ACHN (cell line): ENCODE measurements at places on chromosomes 12 and 14.

- DNase-seq, result no peak
These were observed 8.3 kb upstream of the FAM222A start for GRCh38 chr12:109705291-109705690.

- no peak for DNase-seq
These were observed 4.0 kb upstream of the MYRFL start for GRCh38 chr12:69821032-69821455.

DNA sequence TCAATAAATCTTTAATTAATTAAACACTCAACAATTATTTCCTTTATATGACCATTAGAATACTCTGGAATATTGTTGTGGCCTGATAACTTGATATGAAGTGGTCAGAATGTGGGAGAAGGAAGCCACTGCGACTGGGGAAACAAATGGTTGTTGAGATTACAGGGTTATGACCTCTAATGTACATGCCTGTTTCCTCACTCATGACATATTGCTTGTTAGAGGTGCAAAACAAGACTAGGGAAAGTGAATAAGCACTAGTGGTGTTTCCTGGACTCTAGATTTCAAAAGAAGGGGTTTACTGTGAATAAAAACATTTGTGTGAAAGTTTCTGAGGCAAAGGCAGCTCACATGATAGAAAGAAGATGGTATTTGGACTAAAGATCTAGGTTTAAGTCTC, 53.3 kb downstream of the STAB2 start:
- no peak for DNase-seq

DNA sequence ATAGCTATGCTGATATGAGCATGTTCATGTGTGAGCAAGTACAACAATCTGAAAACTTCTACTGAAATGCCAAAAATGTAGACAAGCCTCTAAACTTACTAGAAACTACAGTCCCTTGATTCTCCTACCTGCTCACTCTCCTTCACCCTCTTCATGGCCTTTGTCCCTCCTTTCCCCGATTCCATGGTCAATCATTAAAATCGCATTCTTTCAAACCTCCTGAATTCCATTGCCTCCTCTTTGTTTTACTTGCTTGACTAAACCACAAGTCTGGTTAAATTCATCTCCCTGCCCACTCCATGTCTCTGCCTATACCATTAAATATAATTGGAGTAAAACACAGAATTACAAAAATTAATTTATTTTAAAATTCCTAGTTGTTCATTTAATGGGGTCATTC, 33.0 kb upstream of the SSTR1 start:
- DNase-seq, result peak; percentile 39

DNA sequence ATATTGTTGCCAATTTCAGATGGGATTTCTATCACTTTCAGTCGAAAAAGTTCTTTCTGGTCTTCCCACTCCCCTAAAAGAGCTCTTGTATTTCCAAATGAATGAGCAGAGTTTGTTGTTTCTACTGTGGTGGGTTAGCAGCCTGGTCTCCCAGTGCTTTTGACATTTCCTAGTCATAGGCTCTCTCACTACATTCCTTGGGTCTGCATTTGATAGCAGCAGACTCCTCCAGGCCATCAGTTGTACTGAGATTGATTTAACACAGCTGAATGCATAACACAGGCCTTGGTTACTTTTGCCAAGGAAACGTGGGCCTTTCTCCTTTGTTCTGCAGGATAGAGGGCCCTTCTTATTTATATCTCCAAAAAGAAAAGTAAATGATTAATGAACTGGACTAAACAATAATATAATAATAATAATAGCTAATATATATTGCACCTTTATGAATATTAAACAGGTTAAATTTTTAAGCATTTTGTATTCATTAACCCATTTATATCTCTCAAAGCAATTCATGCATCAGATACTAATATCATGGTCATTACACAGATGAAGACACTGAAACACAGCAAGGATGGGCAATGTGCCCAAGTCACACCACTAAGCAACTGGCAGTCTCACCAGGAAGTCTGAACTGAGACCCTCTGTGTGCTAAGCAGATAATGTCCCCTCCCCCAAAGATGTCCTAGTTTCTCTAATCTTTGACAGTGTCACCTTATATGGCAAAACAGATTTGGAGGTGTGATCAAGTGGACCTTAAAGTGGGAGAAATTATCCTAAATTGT, 1579.2 kb downstream of the AACS start:
- DNase-seq, result no peak

- no peak for DNase-seq
These were observed 25.6 kb upstream of the CCDC60 start for GRCh38 chr12:119308708-119309456.

GRCh38 chr14:22314183-22314820, 274.7 kb downstream of the DAD1 start:
- DNase-seq, result peak; percentile 58

GRCh38 chr12:81077329-81077685, 572 bp upstream of the ACSS3 start:
- DNase-seq, result peak; percentile 59

DNA sequence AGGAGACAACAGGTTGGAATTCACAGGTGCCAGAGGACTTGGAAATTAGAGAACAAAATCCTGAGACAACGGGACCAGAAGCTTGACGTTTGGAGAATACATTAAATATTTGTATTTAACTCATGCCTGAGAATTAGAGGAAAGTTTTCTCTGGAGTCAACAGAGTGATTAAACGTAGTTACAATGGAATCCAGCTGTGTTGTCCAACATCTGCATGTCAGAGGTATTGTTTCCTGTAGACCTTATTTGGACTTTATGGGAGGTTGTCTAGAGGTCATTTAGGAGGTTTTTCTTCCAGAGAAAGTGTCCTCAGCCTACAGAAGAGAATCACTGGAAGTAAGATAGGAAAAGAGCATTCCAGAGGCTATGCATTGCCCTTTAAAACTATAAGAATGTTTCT, 45.1 kb upstream of the RERGL start:
- no peak for DNase-seq

GRCh38 chr12:48165089-48165981, 8.0 kb upstream of the ASB8 start:
- peak; percentile 70 for DNase-seq

DNA sequence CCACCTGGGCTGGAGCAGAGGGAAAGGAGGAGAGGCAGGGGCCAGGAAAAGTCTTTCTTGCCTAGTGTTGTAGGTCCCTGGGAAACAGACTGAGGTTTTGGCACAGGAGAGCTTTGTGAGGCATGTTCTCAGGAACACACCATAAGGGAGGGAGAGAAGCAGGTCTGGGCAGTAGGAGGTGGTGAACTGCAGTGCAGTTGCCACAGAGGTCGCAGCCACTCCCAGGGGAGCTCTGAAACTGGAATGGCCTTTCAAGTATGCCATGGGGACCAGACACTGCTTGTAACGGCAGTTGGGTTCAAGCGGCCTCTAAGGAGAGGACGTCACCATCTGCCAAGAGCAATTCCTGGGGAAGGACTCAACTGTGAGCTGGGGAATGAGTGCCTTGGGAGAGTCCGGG, 35.4 kb upstream of the NKX2-8 start:
- DNase-seq, result no peak

GRCh38 chr12:110750784-110751461, 8.2 kb upstream of the PPP1CC start:
- peak; percentile 21 for DNase-seq

DNA sequence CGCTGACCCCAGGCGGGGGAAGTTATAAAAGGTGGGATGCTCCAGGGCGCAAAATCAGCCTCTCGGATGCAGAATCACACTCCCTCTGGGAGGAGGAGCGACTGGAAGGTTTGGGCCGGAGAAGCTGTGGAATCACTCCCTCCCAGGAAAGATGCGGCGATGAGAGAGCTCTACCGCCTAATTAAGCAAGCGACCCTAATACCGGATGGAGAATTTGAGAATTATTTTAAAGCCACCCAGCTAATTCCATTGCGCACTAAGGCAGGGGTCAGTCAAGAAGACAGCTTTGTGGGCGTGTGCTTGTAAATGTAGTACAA, 1.9 kb downstream of the COL2A1 start:
- no peak for DNase-seq

DNA sequence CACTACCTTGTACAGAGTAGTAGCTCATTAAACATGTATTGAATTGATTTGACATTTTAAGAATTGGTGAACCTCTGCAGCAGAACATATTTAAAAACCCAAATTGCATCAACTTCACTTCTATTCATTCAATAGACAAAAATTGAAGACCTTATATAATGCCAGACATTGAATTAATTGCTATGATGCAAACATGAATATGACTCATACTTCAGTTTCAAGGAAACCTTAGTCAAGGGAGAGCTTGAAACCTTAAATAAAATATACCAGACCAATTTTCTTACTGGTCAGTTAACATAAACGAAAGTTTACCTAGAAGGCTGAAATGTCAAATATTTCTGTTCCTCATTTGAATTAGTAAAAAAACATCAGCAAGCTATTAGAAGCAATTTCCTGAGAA, 5.0 kb upstream of the MGAT4C start:
- no peak for DNase-seq

DNA sequence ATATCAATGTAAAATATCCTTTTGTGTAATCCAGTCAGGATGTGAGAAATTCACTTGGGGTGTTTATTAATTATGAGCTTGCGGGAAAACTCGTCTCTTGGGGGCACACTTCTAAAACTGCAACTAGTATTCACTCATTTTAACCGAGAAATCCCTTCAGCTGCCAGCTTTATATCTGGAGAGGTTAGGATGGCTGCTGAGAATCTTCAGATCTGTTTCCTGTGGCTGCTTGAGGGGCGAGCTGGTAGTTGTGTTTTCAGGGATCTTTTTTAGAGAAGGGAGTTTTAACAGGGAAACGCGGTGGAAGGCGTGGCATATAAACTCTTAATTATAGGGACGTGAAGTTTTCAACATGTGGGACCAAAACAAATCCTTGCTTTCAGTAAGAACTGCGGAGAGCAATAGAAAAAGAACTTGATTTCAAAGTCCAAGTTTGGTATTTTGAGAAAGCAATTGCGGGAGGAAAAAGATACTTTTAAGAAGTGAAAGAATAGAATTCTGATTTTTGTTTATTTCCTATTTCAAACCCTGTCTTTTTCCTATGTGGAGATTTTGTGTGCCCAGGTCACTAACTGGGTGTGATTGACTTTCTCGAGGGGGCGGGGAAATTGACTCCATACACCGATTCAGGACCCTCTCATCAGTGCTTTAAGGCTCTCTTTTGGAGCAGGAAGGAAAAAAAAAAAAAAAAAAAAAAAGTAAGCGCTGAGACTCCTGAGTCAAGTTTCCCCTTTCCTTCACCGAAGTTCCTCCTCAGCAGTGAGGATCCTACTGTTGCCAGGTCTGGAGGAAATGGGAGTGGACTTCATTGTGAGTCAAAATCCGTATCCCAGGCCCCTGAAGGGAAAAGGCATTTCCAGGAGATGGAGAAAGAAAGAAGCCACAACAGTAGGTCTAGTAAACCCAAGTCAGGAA, 1.1 kb downstream of the PPFIBP1 start:
- peak; percentile 62 for DNase-seq

GRCh38 chr14:94005324-94006073, 8.4 kb downstream of the CCDC197 start:
- peak; percentile 15 for DNase-seq

- DNase-seq, result peak; percentile 29
These were observed 11.3 kb downstream of the SELPLG start for GRCh38 chr12:108622421-108622820.

- DNase-seq, result no peak
These were observed 14.1 kb upstream of the TMEM263 start for GRCh38 chr12:106941481-106942156.

DNA sequence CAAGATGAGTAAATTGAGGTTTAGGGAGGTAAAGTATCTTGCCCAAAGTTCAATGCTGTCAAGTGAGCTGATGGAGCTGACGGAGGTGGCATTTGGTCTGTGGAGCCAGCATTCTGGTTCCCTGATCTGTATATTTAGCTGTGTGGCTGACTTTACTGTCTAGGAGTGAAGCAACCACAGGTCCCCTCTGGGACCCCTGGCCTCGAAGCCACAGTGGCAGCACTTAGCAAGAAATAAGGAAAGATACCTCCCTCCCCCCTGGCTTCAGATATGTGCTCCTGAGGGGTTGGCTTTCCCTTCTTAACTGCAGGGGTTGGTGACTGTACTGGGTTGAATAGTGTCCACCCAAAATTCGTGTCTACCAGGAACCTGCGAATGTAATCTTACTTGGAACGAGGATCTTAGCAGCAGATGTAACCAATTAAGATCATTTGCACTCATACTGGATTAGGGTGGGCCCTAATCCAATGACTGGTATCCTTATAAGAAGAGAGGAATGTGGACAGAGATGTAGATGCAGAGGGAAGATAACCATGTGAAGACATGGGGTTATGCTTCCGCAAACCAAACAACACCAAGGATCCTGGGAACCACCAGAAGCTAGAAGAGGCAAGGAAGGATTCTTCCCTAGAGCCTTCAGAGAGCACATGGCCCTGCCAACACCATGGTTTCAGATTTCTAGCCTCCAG, 2.0 kb upstream of the ACVR1B start:
- no peak for DNase-seq

DNA sequence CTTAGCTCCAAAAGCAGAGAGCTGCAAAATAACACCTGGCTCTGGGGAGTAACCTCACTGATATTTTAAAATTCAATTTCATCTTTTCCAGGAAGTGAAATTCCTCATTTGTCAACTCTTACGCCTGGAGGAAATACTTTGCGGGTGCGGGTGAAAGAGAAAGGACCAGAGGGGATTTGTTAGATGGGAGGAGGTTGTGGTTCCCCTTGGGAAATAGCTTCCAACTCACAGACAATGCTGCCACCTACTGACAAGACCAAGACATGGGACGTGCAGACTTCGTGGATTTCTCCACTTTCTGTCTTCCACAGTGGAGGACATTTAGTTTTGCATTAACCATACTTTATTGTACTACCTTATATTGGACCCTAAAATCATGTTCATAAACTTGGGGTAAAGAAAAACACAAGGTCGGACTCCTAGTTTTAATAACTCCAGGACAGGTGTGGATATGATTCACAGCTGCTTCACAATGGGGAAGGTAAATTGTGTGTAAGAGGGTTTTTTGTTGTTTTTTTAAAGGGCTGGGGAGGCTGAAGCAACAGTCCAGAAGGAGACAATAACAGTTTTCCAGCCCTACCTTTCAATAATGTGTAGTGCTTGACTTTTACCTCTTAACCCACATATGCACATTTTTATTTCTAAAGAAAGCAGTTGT, 10.8 kb downstream of the FBXL14 start:
- peak; percentile 93 for DNase-seq

DNA sequence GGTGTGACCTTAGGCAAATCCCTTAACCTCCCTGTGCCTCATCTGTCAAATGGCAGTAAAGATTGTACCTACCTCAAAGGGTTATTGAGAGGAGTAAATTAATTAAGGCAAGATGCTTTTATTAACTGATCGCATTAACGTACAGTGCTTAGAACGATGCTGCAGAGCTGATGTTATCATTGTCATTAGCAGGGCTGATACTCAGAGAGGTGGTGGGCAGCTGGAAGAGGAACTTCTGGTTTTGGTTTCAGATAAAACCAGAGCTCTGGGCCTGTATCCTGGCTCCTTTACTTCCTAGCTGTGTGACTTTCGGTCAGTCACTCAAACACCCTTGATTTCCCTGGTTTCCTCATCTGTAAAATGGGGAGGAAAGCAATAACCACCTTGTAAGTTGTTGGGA, 55.1 kb downstream of the CALM1 start:
- no peak for DNase-seq

GRCh38 chr12:53044052-53044581, 5.7 kb upstream of the TNS2 start:
- no peak for DNase-seq

GRCh38 chr12:129607301-129607700, 296.5 kb downstream of the TMEM132D start:
- DNase-seq, result peak; percentile 90
